ENCODE measurements at places on chromosomes 6 and 20.

GRCh38 chr6:68675548-68675947, 40.5 kb downstream of the ADGRB3 start:
- no peak for DNase-seq

GRCh38 chr20:38208523-38208922, 43.5 kb upstream of the TGM2 start:
- no peak for DNase-seq

- no peak for DNase-seq
Measured at GRCh38 chr6:56238352-56238751, 9.0 kb downstream of the COL21A1 start.

- no peak for DNase-seq
Measured at GRCh38 chr6:4459032-4459431, 317.2 kb upstream of the CDYL start.

DNA sequence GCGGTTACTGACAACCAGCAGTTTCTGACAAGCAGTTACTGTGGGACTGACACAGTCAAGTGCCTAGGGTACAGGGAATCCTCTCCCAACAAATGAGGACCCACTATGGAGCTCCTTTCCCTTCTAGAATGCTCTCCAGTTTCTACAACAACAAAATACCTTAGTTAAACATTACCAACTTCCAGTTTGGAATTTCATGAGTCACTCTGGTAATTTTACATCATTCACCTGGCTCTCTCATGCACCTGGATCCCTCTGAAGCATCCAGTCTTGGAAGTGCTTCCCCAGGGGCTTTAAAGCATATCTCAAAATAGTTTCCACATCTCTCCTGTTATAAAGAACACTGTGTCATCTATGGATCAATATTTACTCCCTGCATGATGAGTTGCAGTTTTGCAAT, 286.7 kb upstream of the SPTLC3 start:
- DNase-seq, result no peak

- DNase-seq, result no peak
Measured at GRCh38 chr6:10363911-10364310, 51.0 kb downstream of the TFAP2A start.

- DNase-seq, result no peak
Measured at GRCh38 chr6:30688569-30688968, 2.1 kb upstream of the PPP1R18 start.

- peak; percentile 99 for DNase-seq
Measured at GRCh38 chr20:50186151-50186885, 4.3 kb upstream of the CEBPB start.

DNA sequence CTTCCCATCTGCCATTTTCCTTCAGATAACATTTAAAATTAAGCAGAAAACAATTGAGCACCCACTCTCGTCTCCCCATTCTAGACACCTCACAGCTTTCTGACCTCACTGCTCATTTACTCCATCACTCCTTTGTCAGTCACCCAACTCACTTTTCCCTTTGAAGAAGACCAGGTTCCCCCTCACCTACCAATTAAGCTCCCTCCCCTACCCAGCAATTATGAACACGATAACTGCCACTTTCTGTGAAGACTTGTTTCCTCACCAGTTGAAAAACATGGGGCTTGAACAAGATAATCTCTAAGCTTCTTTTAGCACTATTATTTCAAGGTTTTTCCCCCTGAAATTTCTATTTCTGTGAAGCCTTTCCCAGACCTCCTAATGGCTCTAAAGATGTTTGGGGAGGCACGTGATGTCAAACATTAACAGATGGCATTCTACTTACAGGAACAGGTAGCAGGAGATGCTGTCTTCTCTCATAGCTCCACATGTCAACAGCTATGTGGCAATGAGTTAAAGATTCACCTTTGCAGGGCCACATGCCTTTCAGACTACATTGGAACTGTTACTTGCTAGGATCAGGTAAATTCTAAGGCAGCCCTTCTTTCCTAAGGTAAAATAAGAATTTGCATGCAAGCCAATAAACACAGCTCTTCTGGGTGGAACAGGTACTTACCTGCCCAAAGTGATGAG, 24.8 kb upstream of the SLA2 start:
- no peak for DNase-seq

DNA sequence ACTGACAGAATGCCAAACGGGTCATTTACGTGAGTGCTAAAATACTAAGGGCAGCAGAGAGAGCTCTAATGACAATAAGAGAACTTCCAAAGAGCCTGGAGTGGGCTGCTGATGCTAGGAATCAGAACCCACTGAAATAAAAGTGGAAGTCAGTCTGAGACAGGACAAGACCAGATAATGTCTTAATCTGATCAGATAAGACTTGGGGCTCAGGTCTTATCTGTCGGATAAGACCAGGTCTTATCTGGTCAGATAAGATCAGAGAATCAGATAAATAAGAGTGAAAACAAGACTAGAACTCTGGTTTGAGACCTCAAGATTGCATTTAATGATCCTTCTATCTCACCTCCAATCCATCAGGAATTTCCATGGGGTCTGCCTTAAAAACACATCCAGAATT, 18.6 kb downstream of the LRP11 start:
- no peak for DNase-seq

- no peak for DNase-seq
Measured at GRCh38 chr6:154410619-154411072, 54.0 kb upstream of the IPCEF1 start.

DNA sequence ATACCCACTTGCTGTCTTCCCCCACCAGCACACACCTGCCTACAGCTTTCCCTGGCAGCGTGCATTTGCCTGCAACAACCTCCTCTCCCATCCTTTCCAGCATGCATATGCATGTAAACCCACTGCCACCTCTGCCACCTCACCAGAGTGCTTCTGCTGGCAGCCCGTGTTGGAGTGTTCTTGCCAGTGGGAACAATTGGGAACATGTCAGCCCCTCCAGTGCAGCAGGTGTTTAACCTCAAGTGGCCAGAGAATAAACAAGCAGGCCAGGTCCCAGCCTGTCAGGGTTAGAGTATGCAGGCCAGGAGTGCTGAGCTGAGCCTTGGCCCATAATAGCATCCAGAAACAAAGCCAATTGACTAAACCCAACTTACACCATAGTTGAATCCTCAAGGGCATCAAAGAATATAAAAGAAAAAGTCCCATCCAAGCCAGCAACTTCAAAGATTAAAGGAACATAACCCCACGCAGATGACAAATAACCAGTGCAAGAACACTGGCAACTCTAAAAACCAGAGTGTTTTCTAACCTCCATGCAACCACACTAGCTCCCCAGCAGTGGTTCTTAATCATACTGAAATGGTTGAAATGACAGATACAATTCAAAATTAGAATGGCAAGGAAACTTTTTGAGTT, 1212.1 kb upstream of the CITED2 start:
- DNase-seq, result no peak

DNA sequence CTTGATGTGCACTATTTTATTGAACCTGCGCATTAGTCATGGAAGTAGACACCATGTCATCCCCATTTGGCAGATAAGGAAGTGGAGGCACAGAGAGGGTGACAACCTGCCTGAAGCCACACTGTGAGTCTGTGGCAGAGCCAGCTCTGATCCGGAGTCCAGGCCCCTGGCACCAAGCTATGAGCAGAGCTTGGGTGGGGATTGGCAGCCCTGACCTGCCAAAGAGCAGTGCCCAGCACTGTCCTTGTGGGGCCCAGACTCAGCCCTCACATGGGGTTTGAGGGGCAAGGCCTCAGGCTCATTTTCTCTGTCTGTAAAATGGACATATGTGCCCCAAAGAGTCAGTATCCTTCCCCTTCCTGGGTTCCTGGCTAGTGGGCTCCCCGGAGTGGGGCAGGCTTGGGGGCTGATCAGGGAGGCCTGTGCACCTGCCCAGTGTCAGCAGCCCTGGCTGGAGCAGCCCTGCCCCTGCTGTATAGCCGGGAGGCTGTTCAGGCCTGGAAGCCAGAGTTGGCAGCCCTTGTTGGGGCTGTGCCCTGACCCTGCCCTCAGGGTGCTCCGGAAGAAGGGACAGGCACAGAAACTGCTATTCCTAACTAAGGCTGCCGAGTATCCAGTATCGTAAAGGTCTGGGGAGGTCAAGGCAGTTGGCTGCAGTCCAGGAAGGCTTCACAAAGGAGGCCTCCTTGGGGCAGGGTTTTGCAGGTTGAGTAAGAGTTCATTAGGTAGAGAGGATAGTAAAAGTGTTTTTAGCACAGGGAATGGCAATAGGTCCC, 38.7 kb downstream of the TGM2 start:
- no peak for DNase-seq
